Fibroblast of gingiva (primary cell): ENCODE measurements at places on chromosomes 2 and 18.

GRCh38 chr2:73993778-73994177 is 9.1 kb downstream of the TET3 start:
- DNase-seq: no peak

DNA sequence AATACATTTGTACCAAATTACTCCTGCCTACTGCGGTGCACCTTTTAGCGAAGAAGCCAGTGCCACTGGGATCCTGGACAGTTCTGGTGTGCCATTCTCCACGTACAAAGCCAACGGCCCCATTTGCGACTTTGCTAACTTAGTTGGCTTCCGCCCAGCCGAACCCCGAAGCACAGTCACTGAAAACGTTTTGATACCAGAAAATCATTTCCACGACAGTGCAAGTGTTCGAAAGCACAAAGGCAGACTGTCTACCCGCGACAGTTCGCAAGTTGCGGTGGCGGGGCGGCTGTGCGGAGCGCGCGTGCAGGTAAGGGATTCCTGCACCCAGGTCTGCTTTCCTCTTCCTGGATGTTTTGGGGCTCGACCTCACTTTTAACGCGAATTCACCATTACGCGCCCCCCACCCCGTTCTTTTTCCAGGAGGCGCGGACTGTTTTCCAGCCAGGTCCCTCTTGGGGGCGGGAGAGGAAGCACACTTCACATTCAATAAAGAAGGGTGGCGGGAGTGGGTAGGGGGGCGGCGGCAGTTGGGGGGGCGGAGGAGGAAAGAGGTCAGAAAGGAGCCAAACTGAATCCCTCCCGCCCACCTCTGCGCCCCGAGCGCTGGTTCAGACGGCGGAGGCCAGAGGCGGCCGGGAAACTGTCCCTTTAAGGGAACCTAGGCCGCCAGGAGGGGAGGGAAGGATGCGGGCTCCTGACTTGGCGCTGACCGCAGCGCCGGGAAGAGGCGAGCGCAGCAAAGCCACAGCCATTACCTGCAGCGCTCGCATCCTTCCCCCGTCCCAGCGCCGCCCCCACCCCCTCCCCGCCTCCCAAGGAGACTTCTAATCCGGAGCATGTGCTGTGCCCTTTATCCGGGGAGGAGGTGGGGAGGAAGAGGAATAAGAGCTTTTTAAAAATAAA is 107.4 kb upstream of the KCTD1 start:
- DNase-seq: peak; percentile 33

- peak; percentile 30 for DNase-seq
Measured at GRCh38 chr2:197813093-197813787, 8.8 kb downstream of the PLCL1 start.

- peak; percentile 64 for DNase-seq
Measured at GRCh38 chr2:188369365-188369764, 77.7 kb downstream of the GULP1 start.

DNA sequence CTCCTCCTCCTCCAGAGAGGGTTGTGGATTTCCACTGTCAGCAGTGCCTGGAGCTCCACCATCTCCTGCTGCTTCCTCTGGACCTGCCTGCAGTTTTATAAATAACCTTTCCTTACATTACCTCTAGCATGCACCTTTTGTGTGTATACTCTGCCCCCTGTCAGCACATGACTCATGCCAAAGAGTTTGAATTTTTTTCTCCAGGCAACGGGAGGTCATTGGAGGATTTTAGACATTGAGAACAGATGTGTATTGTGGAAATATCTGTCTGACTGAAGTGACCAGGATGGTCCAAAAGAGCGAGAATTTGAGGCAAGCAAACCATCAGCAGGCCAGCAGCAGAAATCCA is 31.7 kb downstream of the IL37 start:
- DNase-seq: no peak

DNA sequence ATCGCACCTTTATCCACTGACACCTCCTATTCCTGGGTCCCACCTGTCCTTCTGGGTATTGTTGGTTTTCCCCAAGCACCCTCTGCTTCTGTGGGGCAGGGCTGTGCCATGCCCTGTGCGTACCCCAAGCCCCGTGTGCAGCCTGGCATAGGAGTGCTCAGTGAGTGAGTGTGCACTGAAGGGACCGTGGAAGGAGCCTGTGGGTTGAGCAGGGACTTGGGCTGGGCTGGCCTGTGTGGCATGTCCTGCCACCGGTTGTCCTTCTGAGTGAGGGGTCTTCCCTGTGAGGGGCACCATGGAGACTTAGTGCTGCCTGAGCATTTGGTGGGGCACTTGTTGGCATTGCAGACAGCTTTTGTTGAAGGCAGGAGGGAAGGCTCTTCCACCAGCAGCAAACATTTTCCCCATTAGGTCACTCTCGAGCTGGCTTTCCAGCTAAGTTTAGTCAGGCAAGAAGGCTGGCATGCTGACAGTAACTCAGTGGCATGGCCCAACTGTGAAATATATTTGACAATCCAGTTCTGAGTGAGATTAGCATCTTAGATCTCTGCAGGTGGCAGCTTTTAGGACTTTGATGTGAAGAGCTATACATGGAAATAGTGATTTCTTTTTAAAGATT is 64.7 kb downstream of the LPIN1 start:
- DNase-seq: peak; percentile 27

DNA sequence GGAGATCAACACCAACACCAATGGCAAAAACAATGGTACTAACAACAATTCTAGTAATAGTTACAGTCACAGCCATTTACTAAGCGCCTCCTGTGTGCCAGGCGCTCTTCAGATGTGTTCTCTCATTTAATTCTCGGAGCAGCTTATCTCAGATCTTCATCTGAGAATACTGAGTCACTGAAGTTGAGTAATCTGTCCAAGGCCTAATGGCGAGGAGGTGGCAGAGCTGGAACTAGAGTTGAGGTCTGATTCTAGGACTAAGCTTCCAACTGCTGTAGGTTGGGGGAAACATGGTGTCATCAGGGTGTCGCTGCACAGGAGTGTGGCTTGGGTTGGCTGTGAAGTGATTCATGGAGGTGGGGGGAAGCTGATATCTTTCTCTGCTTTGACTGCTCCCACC is 156.1 kb downstream of the DYSF start:
- no peak for DNase-seq

DNA sequence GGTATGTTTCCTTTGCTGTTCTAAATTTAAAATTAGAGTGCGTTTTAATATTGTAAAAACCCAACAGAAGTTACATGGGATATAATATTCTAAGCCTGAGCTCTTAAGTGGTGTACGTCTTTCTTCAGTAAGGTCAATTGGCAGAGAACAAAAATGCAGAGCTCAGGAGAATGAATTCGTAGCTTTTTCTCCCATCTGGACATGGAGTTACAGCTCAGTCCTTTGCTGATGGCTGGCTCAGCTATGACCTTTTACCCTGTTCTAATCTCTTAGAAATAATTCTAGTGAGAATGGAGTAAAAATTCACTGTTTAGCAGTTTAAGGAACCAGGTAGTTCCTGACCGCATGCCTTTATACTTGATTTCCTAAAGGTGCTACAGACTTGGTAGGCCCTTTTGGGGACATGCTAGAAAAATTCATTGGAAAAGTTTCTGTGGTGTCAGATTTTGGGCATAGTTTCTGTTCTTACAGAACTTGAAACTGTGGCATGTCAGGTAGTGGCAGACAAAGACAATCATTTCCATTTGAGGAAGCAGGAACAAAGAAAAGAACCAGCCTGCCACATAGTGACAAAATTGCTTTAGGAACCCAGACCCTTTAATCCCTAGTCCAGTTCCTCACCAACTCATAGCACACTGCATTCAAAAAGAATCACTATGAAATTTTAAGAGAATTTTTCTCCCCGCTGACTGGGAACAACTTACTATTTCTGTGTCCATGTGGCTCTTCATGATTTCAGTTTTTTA is 566.8 kb upstream of the ZNF804A start:
- DNase-seq: no peak

DNA sequence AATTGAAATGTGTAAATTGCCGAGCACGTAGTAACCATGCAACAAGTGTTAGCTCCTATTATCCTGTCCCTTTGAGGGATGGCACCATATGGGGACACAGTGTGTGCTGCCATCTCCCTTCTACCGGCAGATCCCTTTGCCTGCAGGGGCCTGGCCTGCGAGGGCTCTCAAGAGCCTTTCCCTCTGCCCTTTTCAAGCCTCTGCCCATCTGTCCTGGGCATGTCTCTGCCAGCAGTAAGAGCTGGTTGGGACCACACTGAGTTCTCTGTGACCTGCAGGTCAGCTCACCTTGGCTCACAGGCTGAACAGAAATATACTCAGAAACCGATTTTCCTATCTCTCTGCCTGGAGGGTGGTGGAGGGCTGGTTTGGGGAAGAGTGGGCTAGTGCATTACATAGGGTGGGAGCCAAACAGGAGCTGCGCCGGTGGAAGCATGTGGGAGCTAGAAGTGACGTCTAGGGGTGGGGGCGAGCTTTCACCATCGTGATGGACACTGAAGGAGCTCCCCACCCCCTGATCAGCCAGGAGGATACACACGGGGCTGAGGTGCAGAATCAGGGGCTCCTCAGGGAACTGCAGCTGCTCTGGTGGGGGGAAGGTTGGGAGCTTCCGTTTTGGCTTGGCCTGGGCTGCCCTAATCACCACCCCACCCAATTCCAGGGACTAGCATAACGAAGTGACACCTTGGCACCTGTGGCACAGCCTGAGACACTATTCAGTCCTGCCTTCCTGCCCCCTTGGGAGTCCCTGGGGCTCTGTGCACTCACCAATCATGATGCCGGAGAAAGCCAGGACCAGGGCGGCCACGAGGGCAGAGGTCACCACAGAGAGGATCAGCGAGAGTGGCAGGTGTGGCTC is 109.7 kb downstream of the CLIP4 start:
- DNase-seq: no peak

- no peak for DNase-seq
Measured at GRCh38 chr18:360676-361075, 92.8 kb upstream of the THOC1 start.

DNA sequence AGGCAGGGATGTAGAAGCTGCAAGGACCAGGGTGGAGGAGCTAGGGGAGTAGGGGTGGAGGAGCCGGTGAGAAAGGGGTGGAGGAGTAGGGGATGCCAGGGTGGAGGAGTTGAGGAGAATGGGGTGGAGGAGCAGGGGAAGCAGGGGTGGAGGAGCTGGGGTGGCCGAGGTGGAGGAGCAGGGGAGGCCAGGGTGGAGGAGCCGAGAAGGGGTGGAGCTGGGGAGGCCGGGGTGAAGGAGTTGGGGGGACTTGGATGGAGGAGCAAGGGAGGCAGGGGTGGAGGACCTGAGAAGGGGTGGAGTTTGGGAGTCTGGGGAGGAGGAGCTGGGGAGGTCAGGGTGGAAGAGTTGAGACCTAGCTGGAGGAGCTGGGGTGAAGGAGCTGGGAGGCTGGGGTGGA is 13.3 kb downstream of the SOX11 start:
- no peak for DNase-seq
